ENCODE measurements at places on chromosomes 16 and 17.

GRCh38 chr16:57615813-57616212 lies 12.6 kb upstream of the ADGRG1 start:
- DNase-seq, result no peak

- DNase-seq, result no peak
Measured at GRCh38 chr17:6011206-6011605, 59.0 kb upstream of the WSCD1 start.

GRCh38 chr16:79007614-79008013 lies 592.9 kb downstream of the MAF start:
- DNase-seq, result no peak

DNA sequence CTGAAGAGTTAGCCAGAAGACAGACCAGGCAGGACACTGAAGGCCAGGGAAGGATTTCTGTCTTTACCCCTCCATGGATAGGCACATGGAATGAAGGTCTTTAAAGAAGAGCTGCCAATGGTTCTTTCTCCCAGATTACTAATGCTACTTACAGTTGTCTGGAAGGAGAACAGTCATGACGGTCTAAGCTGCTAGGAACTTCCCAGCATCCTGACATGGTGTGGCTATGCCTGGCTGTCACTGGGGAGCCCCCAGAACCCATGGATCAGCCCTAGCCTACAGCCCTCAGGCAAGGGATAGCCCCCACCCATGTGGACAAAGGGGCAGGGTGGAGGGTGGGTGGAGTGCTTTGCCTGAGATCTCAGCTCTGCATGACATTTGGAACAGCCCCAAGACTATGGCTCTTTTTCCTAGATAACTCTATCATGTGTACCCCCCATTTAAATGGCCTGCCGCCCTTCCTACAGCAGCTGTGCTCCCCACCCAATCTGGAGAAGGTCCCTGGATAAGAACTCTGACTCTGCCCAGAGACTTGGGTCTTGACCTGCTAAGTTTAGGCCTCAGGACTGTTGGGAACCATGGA lies 9.2 kb upstream of the KAT7 start:
- no peak for DNase-seq

DNA sequence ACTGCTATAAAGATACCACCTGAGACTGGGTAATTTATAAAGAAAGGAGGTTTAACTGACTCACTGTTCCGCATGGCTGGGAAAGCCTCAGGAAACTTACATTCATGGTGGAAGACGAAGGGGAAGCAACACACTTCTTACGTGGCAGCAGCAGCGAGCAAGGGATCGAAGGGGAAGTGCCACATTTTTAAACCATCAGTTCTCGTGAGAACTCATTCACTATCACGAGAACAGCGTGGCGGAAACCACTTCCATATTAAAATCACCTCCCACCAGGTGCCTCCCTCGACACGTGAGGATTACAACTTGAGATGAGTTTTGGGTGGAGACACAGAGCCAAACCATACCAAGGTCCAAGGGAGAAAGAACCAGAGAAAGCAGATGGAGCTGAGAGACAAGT lies 454.3 kb upstream of the CDH11 start:
- no peak for DNase-seq

DNA sequence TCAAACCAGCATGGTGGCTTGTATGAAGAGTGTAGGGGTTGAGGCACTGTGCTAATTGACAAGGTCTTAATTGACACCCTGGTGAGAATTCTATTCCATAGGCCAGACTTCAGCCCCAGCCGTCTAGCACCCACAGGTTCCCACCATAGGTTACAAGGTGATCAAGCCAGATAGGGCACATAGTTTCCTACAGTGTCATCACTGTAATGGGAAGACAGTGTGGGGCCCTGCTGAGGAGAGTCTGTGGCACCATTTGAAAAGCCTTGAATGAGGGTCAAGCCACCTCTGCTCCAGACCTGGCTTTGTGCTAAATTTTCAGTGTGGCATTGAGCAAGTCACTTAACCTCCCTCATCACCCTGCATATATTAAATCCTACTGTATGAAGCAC lies 36.2 kb downstream of the YPEL2 start:
- DNase-seq, result no peak

- no peak for DNase-seq
Measured at GRCh38 chr17:9253308-9253707, 232.0 kb downstream of the NTN1 start.

GRCh38 chr17:82217120-82217529 lies 4.5 kb upstream of the CCDC57 start:
- no peak for DNase-seq

DNA sequence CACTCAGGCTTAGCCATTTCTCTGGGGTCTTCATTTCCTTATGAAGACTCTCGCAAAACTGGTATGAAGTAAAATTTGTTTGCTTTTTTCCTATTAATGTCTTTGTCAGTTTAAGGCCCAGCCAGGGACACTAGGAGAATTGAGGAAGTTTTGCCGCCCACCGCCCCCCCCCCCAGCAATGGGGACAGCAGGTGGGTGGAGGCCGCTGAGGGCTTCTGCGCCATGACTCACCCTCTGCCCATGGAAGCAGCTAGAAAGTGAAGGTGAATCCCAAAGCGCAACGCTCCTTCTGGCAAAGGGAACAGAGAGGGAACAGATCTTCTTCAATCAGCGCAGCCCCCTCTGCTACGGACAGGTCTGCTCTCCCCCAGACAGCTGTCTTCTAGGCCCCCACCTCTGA lies 49.7 kb downstream of the MARF1 start:
- DNase-seq, result no peak

DNA sequence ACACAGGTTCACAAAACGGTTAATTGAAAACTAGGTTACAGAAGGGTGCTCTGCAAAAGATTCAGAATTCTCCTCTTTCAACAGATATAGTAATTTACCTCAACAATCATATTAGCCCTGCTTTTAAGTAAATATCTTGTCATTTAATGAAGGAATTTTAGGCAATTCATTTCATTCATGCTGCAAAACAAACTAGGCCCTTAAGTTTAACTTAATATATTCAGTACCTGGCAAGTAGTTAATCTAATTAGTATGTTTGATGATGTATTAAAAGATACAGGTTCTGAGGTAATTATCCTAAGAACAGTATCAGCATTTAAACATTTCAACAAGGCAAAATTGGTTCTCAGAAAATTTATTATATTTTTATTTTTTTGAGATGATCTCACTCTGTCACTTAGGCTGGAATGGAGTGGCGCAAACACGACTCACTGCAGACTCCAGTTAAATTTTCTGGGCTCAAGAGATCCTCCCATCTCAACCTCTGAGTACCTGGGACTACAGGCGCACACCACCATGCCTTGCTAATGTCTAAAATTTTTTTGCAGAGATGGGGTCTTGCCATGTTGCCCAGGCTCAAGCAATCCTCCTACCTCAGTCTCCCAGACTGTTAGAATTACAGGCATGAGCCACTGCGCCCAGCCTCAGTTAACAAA lies 44.9 kb downstream of the SMURF2 start:
- no peak for DNase-seq

DNA sequence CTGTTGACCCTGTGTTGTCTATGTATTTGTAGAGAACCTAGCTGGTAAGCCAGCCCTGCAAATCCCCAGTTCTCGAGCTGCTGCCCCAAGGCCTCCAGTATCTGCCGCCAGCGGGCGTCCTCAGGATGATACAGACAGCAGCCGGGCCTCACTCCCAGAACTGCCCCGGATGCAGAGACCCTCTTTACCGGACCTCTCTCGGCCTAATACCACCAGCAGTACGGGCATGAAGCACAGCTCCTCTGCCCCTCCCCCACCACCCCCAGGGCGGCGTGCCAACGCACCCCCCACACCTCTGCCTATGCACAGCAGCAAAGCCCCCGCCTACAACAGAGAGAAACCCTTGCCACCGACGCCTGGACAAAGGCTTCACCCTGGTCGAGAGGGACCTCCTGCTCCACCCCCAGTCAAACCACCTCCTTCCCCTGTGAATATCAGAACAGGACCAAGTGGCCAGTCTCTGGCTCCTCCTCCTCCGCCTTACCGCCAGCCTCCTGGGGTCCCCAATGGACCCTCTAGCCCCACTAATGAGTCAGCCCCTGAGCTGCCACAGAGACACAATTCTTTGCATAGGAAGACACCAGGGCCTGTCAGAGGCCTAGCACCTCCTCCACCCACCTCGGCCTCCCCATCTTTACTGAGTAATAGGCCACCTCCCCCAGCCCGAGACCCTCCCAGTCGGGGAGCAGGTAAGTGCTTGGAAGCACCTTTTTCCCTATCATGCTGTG lies 23.1 kb upstream of the CDC6 start:
- DNase-seq, result no peak

All from activated T-cell treated with anti-CD3 and anti-CD28 coated beads, Interleukin-2, amount 50 U/mL, for 48 hours (primary cell).